Cardiac muscle cell (in vitro differentiated cells and primary cell): ENCODE measurements at places on chromosomes 11 and 22.
A peak's percentile ranks its signal among the peaks of the same experiment; 100 is the strongest.

DNA sequence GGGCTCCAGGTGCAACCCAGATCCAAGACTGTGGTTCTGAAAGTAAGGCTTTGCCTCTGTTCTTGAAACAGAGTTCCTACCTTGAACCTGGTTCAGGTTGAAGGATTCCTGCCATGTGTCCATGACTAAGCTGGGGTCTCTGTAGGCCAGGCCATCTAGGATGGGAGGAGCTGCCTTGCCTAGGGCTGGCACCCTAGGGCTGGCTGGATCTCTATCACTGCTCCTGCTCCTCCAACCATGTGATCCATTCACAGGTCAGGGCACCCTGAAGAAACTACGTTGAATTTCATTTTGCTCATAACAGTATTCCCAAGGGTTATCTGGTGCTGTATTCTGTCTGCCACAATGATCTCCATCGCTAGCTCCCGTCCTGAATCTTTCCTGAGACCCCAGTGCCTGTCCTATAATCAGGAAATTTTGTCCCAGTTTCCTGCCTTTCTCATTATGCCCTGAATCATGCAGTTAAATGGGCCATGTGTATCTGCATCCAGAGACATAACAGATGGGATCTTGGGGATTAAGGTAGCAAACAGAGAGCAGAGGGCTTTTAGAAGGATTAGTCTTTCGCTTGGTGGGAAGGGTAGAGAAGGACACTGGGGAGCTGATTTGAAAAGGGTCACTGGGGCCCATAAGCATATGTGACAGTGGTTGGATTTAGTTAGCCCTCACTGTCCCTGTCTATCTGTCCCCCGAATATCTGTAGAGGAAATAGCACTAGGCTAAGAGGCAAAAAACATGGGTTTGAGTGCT, 98.2 kb upstream of the MTMR2 start:
- H3K4me1 ChIP-seq: no peaks in the 10 kb centered on the region
- no peaks in the 10 kb centered on the region for H3K27me3 ChIP-seq
- no peak overlapping the region for H3K27ac ChIP-seq

DNA sequence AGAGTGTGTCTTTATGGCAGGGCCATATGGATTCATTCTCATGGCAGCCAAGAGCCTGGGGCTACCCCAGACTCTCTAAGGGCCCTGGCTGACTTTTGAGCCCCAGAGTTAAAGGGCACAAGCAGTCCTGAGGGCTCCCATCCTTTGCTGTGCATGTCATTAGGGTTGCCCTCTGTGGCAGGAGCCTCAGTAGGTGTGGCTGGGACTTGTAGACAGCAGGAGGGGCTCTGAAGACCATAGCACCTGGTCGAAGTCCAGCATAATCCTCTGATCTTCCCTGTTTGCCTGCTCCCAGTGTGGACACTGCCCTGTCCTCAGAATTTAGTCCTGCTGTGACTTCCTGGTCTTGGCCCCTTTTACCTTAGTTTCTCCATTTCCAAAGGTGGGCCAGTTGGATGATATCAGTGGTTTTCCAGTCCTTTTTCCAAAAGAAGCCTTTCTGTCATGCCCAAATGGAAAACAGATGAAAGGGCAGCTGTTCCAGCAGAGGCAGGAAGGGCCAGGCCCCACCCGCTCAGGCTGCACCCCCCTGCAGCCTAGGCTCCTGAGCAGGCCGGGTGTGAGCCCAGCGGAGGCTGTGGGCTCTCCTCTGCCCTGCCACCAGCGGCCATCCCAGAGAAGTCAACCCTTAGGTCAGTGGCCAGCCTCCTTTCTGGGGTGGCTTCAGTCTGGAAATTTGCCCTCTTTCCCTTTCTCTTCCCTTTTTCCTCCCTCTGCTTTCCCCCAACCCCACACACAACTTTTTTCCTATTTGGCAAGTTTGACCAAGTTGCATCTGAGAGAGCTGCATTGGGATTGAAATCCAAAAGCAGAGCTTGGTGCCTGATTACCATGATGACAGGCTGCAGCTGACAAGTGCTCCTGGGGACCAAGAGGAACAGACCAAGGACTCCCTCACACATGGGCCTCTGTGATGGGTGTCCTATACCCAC, 32.8 kb upstream of the SUSD2 start:
- no peaks in the 10 kb centered on the region for H3K27me3 ChIP-seq
- no peak overlapping the region for H3K4me3 ChIP-seq
- no peak for DNase-seq
- peaks cover 86% of the 10 kb centered on the region for H3K4me1 ChIP-seq
- H3K27ac ChIP-seq: peak overlapping the region; percentile 99

- H3K4me3 ChIP-seq: no peak overlapping the region
- no peaks in the 10 kb centered on the region for H3K4me1 ChIP-seq
- H3K27ac ChIP-seq: no peak overlapping the region
- no peaks in the 10 kb centered on the region for H3K27me3 ChIP-seq
- DNase-seq: no peak
- H3K36me3 ChIP-seq: no peaks in the 10 kb centered on the region
These were observed 151.6 kb upstream of the E2F8 start for GRCh38 chr11:19392321-19392720.

- H3K27me3 ChIP-seq: no peaks in the 10 kb centered on the region
- peak; percentile 75 for DNase-seq
- no peak overlapping the region for H3K4me3 ChIP-seq
- no peak overlapping the region for H3K27ac ChIP-seq
These were observed 44.3 kb downstream of the NNMT start for GRCh38 chr11:114340311-114341131.

- no peak overlapping the region for H3K27ac ChIP-seq
- H3K4me3 ChIP-seq: no peak overlapping the region
- H3K36me3 ChIP-seq: no peaks in the 10 kb centered on the region
- peaks cover 12% of the 10 kb centered on the region for H3K27me3 ChIP-seq
- no peaks in the 10 kb centered on the region for H3K4me1 ChIP-seq
- DNase-seq: peak; percentile 61
These were observed 75.3 kb downstream of the PDE2A start for GRCh38 chr11:72598906-72599305.

DNA sequence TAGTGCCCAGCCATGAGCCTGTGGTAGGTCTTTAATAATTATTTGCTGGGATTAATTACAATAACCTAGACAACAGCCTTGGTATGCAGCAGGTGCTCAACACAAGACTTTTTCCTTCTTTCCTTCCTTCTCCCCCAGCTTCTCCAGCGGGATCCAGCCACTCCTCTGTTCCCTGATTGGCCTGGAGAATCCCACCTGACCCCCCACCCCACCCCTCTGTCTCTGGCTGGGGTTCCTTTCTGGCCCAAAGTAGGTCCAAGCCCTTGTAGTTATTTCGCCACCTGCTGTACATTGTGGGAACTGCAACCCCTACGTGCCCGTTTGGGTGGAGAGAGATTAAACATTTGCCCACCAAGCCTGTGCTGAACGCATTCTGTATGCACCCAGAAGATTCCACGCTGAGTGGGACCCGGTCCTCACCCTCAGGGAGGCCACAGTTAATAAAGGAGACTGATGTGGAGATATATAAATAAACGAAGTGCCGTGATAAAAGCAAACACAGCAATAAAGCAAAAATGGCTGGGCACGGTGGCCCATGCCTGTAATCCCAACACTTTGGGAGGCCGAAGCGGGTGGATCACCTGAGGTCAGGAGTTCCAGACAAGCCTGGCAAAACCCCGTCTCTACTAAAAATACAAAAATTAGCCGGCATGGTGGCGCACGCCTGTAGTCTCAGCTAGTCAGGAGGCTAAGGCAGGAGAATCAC, 32.1 kb upstream of the DGKZ start:
- H3K4me3 ChIP-seq: no peak overlapping the region
- no peaks in the 10 kb centered on the region for H3K27me3 ChIP-seq
- H3K4me1 ChIP-seq: no peaks in the 10 kb centered on the region
- no peaks in the 10 kb centered on the region for H3K36me3 ChIP-seq
- no peak overlapping the region for H3K27ac ChIP-seq

- H3K36me3 ChIP-seq: no peaks in the 10 kb centered on the region
- peaks cover 6% of the 10 kb centered on the region for H3K4me1 ChIP-seq
- no peak for DNase-seq
- H3K4me3 ChIP-seq: no peak overlapping the region
These were observed 36.9 kb downstream of the CPT1A start for GRCh38 chr11:68804786-68805185.

DNA sequence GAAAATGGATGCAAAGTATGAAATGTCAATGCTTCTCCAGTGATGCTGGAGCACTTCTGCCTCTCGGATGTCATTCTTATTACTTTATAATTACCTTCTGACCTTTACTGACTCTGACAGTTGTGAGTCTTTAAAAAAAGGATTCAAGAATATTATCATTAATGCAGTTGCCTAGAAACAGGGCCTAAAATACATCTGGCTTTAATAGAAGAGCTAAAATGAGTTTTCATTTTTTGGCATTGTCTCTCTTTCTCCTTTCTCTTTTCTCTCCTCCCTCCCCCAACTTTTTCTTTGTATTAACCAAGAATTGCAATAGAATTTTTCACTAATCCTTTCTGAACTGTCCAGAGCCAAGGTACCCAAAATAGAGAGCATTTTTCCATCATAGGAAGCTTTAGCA, 45.9 kb downstream of the FDX1 start:
- no peak overlapping the region for H3K27ac ChIP-seq
- H3K4me3 ChIP-seq: no peak overlapping the region
- no peaks in the 10 kb centered on the region for H3K36me3 ChIP-seq
- H3K4me1 ChIP-seq: no peaks in the 10 kb centered on the region

GRCh38 chr11:36454941-36455631, 55.0 kb downstream of the TRAF6 start:
- H3K36me3 ChIP-seq: no peaks in the 10 kb centered on the region
- no peak overlapping the region for H3K4me3 ChIP-seq
- peak; percentile 70 for DNase-seq
- peaks cover 9% of the 10 kb centered on the region for H3K4me1 ChIP-seq

GRCh38 chr11:125452125-125452470, 44.0 kb downstream of the FEZ1 start:
- DNase-seq: no peak
- H3K36me3 ChIP-seq: no peaks in the 10 kb centered on the region
- H3K27me3 ChIP-seq: no peaks in the 10 kb centered on the region
- H3K4me1 ChIP-seq: peaks cover 19% of the 10 kb centered on the region
- H3K27ac ChIP-seq: peak overlapping the region; percentile 74

- no peak for DNase-seq
- no peaks in the 10 kb centered on the region for H3K4me1 ChIP-seq
- H3K27ac ChIP-seq: no peak overlapping the region
- H3K4me3 ChIP-seq: no peak overlapping the region
These were observed 392.2 kb downstream of the ETS1 start for GRCh38 chr11:128195057-128195751.

- no peaks in the 10 kb centered on the region for H3K27me3 ChIP-seq
- no peak for DNase-seq
- no peaks in the 10 kb centered on the region for H3K36me3 ChIP-seq
- no peak overlapping the region for H3K4me3 ChIP-seq
- H3K4me1 ChIP-seq: no peaks in the 10 kb centered on the region
- no peak overlapping the region for H3K27ac ChIP-seq
These were observed 10.5 kb upstream of the OR2AT4 start for GRCh38 chr11:75107187-75107586.

DNA sequence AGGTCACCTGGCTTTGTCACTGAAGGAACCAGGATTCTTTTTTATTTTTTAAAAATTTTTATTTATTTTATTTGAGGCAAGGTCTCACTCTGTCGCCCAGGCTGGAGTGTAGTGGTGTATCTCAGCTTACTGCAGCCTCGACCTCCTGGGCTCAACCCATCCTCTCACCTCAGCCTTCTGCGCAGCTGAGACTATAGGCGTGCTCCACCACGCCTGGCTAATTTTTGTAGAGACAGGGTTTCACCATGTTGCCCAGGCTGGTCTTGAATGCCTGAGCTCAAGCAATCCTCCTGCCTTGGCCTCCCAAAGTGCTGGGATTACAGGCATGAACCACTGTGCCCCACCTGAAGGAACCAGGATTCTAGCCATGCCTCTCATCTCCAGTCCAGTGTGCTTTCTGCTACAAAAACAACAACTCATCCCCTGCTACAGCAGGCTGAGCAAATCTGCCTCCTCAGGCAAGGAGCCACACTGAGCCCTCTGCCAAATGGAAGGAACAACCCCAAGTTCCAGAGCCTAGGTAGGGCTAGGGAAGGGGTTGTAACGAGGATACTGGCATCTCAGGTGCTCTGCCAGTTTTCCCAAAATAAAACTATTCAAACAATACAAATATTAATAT, 2.6 kb upstream of the PEX26 start:
- H3K4me1 ChIP-seq: peaks cover 5% of the 10 kb centered on the region
- peaks cover 4% of the 10 kb centered on the region for H3K36me3 ChIP-seq
- no peak for DNase-seq
- no peak overlapping the region for H3K4me3 ChIP-seq

DNA sequence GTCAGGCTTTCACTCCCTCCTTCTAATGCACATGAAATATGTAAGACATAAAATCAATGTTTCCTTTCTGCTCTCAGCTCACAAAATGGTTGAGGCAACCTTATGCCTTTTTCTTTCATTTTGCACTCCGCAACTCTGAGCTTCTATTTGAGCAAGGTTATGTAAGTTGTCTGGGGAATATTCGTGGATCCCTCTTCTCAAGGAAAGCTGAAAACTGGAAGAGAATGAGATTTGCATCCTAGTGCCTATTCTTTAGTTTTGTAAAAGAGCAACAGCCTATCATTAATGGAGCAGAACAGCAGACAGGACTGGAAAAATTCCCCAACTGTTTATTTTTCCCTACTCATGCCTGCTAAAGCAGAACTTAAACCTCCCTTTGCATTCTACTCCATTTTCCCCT, 141.7 kb downstream of the FAM76B start:
- no peaks in the 10 kb centered on the region for H3K36me3 ChIP-seq
- no peak overlapping the region for H3K27ac ChIP-seq
- DNase-seq: no peak
- no peak overlapping the region for H3K4me3 ChIP-seq
- H3K4me1 ChIP-seq: no peaks in the 10 kb centered on the region
- H3K27me3 ChIP-seq: no peaks in the 10 kb centered on the region

DNA sequence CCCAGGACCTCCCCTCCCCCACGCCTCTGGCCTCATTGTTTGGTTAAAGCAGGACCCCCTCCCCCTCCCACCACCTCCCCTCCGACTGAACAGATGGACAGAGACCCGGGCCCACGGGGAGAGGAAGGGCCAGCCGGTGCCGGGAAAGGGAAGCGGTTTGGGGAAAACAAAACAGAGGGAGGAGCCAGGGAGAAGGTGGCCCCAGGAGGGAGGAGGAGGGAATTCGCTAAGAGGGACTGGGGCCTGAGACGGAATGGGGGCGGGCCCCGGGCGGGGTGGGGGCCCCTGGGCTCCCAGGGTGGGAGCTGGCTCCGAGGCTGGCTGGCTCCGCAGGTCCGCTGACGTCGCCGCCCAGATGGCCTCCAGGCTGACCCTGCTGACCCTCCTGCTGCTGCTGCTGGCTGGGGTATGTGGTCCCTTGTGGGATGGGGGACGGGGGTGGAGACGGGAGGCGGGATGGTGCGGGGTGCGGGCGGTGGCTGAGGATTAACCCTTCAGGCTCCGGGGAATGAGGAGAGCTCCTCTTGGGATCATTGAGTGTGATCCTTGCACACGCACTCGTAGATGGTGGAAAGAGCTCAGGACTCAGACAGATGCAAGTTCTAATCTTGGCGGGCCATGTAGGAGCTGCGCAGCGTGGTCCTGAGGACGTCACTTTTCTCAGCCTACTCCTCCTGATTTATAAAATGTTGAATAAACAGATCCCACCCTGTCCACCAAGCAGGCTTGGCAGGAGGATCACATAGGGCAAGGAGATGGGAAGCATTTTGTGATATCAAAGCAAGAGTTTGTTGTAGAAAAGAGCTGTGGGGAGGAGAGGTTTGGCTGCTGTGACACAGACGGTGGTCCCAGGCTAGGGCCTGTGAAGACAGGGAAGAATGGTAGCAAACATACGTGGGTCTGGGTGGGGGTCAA, 688 bp downstream of the SERPING1 start:
- DNase-seq: peak; percentile 88
- no peaks in the 10 kb centered on the region for H3K27me3 ChIP-seq
- peak overlapping the region; percentile 81 for H3K27ac ChIP-seq
- no peaks in the 10 kb centered on the region for H3K36me3 ChIP-seq

- no peaks in the 10 kb centered on the region for H3K27me3 ChIP-seq
- H3K36me3 ChIP-seq: no peaks in the 10 kb centered on the region
- no peak within 1 kb of the TSS for H3K27ac ChIP-seq
- DNase-seq: no peak
- H3K4me3 ChIP-seq: no peak within 1 kb of the TSS
These were observed at the start of gene NXPE1 for GRCh38 chr11:114559425-114560310. TSS of gene NXPE1 (minus strand) at chr11:114559881. CDS start at chr11:114551201, 8,680 bp downstream.
